ENCODE measurements at places on chromosomes 6 and 20. TPM values are rescaled to one million over a fixed set of nuclear protein-coding genes. Genes with fewer than 3 reads are reported as not detected.

TREM1 gene
- 1.8 TPM for polyA plus RNA-seq

SPEF1 gene
- polyA plus RNA-seq = not detected

DNA sequence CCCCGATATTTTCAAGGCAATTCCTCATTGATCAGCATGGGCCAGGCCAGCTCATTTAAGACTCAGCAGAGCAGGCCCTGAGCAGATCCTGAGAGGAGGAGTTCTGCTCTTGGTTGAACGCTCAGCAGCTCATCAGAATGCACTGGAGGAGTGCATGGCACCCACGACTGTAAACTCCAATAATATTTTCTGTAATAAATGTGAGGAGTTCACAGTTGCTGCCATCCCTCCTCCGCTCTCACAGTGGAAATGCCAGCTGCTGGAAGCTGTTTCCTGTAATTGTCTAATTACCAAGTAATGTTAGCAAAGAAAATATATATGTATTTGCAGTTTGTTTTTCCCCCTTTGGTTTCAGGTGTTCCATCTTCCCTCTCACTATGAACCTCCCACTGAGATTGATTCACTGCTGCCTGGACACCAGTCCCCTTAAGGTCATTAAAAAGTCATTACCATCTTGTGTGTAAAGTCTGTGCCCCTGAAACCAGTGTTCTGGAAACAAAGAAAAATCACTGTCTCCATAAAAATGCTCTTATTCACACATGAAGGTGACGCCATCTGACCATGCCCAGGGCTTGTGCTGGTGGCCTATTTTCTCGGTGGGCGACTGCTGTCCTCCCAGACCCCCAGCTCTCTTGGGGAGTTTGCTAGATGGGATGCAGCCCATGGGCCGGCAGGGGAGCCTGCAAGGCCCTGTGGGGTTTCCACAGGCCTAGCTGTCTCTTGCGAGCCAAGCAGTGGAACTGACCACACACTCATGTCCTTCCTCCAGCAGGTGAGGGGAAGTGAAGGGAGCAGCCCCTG is 374.2 kb downstream of the ZFAND3 start:
- DNase-seq = no peak
- H3K4me3 ChIP-seq = no peak overlapping the region
- H3K36me3 ChIP-seq = no peaks in the 10 kb centered on the region
- no peak overlapping the region for H3K27ac ChIP-seq
- peaks cover 12% of the 10 kb centered on the region for H3K4me1 ChIP-seq

DNA sequence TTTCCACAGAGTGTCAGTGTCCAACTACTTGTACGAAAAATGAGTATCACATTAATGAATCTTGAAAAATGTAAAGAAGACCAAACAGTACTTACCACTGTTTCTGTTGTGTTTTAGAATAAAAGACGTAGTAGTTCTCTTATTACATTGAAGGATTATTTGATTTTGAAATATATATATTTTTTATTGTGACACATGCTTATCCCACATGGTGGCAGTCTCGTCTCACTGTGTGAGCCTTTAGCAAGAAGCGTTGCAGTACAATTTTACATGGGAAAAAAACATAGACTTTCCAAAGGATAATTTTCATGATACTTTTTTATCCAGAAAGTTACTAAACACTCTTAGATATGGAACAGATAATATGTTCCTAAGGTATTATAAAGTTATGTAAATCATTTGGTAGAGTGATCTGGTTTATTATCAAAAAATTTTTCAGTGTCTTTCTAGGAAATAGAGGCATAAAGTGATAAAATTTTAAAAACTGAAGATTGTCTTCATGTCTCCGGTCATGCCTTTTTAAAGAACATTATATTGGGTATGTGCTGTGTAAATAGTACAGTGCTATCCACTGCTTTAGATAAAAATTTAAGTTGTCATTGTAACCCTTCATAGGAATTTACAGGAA is 117.5 kb upstream of the SAMD5 start:
- DNase-seq = no peak
- H3K4me1 ChIP-seq = no peaks in the 10 kb centered on the region
- H3K4me3 ChIP-seq = no peak overlapping the region
- H3K27me3 ChIP-seq = no peaks in the 10 kb centered on the region
- no peak overlapping the region for H3K27ac ChIP-seq
- no peaks in the 10 kb centered on the region for H3K36me3 ChIP-seq

GRCh38 chr6:10722820-10723566 is at the start of gene TMEM14C:
Gene TMEM14C (plus strand): TSS chr6:10723070. CDS start chr6:10724614, 1,544 bp downstream.
- peak within 1 kb of the TSS; percentile 92 for H3K27ac ChIP-seq
- DNase-seq = peak; percentile 100
- peaks cover 25% of the 10 kb centered on the region for H3K4me1 ChIP-seq
- H3K27me3 ChIP-seq = no peaks in the 10 kb centered on the region
- H3K4me3 ChIP-seq = peak within 1 kb of the TSS; percentile 85

CST3 gene
- 409 TPM for polyA plus RNA-seq

DNA sequence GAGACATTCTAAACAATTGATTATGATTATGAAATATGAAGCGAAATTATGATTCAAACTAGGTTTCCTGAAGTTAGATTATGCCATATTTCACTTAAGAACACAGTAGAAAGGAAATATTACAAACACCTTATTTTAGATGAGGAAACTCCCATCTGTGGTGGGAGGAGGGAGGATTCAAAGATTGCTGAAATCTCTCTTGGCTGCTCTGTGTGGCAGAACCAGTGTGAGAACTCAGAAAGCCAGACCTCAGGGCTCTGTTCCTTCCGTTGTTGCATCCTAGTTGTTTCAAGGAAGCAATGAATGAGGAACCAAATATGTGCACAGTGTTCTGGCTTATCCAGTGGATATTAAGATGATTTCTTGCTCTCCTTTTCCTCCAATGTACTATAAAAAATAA is 2.1 kb downstream of the TAAR5 start:
- no peaks in the 10 kb centered on the region for H3K27me3 ChIP-seq
- no peaks in the 10 kb centered on the region for H3K36me3 ChIP-seq
- H3K4me3 ChIP-seq = no peak overlapping the region
- no peak overlapping the region for H3K27ac ChIP-seq

DNA sequence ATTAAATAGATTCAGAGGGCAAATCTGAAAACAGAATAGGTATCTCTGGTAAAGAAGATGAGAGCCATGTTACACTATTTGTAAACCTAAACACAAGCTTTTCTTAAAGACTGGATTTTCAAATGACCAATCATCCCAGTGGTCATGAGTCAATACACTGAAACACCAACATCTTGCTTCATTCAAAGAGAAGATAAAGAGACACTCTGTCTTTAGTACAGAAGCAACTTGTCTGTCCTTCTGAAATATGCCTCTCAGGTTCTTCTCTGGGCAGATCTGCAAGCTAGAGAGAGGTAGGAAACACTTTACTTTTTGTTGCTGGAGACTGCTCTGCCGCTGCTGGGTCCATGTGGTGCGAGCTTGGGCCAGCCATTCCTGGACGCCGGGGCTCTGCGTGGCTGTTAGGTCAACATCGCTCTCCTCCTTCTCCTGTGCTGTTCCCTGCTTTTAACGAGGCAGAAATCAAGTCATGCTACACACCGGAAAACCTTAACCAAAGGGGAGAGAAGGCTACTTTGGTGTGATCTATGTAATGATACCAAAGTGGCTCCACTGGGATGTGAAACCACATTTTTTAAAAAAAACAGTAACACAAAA is 368.2 kb downstream of the SYNE1 start:
- no peak for DNase-seq
- H3K27me3 ChIP-seq = no peaks in the 10 kb centered on the region
- peaks cover 60% of the 10 kb centered on the region for H3K4me1 ChIP-seq
- H3K4me3 ChIP-seq = no peak overlapping the region
